NCI-H1048 (cell line): ENCODE measurements at places on chromosomes 7 and 10.

GRCh38 chr10:113573368-113573767, 20.5 kb downstream of the HABP2 start:
- DNase-seq = no peak

GRCh38 chr7:3033581-3033980, 10.1 kb downstream of the CARD11 start:
- DNase-seq = no peak

DNA sequence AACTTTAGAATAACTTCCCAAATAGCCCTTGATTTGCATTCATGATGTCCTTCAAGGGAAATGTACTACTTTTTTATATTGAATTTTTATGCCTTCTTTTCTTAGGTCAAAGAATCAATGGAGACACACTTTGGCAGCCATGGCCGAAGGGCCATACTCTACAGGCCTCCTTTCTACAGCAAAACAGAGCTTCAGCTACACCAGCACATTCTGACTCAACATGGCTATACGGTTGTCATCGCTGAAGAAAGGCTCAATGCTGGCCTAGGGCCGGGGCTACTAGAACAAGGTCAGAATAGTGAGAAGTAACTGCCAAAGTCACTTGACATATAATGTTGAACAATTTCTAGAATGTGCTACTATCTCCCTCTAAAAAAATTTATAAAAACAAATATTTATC, 27.0 kb downstream of the CPED1 start:
- DNase-seq = no peak

- DNase-seq = no peak
Observed at GRCh38 chr7:35019179-35019729, 18.0 kb downstream of the DPY19L1 start.

DNA sequence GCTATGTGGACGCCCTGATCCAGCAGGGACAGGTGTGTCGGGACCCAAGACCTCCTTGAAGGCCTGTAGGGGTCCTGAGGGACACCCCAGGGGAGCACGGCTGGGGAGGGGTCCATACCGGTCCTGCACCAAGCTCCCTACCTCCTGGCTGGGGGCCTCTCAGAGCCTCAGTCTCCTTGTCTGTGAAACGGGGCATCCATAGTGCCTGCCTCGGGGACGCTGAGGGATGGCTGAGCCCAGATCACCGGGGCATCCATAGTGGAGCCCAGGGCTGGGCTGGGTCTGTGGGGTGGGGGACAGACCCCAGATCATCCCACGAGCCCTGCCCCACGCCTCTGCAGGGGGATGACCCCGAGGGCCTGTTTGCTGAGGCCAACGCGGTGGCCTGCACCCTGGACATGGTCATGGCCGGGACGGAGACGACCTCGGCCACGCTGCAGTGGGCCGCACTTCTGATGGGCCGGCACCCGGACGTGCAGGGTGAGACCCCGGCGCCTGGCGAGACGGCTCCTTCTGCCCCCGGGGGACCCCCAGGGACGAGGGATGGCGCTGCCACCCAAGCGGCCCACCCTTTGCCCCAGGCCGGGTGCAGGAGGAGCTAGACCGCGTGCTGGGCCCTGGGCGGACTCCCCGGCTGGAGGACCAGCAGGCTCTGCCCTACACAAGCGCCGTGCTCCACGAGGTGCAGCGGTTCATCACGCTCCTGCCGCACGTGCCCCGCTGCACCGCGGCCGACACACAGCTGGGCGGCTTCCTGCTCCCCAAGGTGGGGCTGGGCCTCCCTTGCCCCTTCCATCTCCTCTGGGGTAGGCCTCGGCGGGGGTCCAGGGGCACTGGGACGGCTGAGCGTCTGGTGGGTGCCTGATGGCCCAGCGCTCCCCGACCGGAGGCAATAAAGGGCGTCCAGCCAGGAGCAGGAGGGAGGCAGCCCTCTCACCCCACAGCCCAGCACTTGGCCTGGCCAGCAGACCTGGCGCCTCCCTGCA, 4.1 kb downstream of the CYP2W1 start:
- DNase-seq = no peak

- no peak for DNase-seq
Observed at GRCh38 chr10:126478546-126478945, 90.3 kb upstream of the ADAM12 start.

DNA sequence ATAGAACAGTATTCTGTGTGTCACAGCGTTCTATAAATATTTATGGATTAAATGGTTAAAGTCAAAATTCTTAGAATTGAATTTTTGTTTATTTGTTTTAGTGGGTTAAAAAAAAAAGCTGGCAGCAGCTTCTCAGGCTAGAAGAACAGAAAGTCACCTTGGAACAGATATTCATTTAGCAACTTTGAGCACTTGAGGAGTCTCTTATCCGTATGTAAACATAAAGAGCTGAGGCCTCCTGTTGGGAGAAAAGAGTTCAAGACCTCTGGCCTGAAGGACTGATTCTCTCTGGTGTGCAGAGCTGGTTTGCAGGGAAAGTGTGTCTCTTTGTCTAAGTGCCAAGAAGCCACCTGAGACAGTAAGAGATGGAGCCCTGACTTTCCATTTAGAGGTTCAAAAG, 109.9 kb downstream of the HERPUD2 start:
- DNase-seq = no peak

- no peak for DNase-seq
Observed at GRCh38 chr10:43043773-43044447, 33.0 kb upstream of the RET start.

DNA sequence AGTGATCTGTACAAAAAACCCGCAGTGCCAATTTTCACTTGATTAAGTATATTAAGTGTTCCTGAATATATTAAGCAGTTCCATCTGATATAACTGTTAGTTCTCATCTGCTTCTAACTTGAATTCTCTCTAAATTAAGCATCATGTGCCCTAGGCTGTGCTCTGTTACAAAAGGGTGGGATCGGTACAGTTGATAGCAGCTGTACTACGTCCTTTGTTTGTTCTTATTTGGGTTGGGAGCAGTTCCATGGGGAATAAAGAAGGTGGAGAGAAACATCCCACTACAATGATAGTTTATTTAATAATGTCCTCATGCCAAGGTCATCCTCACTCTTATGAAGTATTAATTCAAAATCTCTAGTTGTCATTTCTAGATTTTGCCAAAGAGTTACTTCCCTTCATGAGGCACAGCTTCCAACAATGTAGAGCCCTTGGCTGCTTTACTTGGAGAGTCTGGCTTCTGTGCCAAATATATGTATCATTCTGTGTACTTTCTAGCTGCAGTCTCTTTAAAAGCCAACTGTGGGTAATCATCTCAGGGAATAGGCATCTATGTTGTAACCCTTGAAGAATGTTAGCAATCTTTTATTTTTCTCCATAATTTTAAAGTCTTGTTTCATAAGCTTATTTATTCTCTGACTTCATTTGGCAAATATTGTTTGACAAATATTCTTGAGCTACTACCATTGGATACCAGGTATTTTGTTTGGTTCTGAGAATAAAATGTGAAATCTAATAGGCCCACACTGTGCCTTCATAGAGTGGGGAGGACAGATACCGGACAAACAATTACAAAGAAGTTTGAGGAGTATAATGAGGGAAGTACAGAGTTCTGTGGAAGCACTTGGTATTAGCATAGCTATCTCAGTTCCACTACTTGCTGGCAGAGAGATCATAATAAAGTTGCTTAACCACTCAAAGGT, 22.4 kb upstream of the AHR start:
- DNase-seq = no peak

- DNase-seq = no peak
Observed at GRCh38 chr10:113052076-113052830, 102.2 kb downstream of the TCF7L2 start.

- no peak for DNase-seq
Observed at GRCh38 chr10:23344241-23344841, at the start of gene C10orf67. Gene C10orf67, minus strand, starts transcription at chr10:23344797. Its CDS starts 23 bp downstream, at chr10:23344774.

DNA sequence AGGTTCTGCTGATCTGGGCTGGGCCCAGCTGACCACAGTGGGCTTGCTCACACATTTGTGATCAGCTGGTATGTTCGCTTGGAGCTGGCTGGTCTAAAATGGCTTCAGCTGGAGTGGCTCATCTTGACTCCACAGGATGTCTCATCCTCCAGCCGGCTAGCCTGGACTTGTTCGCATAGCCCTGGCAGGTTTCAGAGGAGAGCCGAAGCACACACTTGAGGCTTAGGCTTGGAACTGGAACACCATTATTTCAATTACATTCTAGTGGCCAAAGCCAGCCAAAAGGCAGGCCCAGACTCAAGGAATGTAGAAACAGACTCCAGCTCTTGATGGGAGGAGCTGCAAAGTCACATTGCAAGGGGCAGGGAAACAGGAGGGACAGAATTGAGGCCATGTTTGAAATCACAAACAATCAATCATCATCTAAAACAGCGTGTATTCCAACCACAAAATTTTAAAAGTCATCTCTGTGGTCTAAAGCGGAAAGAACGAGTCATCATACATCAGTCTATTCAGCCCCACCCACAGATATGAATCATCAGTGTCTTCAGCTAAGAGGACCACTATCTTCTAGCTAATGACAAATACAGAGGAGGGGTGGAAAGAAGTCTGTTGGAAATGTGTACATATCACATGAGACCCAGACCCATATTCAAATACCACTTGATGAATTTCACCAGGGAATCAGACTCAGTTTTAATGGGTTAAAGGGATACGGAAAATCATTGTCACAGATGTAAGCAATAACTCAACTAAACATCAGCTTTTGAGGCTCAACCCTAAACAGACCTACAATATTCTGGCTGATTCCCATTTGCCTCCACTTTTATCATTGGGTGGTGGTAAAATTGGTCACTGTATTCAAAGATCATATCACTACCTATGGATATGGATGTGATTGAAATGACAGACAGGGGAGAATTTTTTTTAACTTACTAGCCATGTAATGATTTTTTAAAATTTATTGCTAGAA, 139.0 kb upstream of the MKLN1 start:
- DNase-seq = no peak

GRCh38 chr7:146645383-146645976, 528.9 kb downstream of the CNTNAP2 start:
- no peak for DNase-seq

GRCh38 chr10:14774797-14775196, at the start of gene FAM107B:
Gene FAM107B, minus strand, starts transcription at chr10:14774897. Its CDS starts 234 bp downstream, at chr10:14774663.
- no peak for DNase-seq

DNA sequence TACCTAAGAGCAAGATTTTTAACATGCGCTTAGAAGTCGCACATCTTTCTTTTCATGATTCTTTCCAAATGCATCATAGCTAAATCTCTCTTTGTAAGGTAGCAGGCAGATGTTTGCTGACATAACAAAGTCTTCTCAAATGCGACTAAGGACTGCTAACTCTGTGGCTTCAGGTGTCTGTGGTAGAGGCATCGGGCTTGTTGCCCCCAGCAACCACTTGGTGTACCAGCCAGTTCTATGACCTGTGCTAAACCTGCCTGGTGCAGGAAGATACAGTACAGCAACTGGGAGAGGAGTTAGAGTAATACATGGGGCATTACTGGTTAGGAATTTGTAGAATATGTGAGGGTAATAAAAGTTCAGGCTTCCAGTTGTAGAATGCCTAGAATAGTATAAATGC, 654.1 kb downstream of the NRG3 start:
- DNase-seq = no peak

- no peak for DNase-seq
Observed at GRCh38 chr7:84548366-84549365, 354.1 kb upstream of the SEMA3A start.

- no peak for DNase-seq
Observed at GRCh38 chr7:92836489-92836999, at the start of gene CDK6. Gene CDK6, minus strand, starts transcription at chr7:92836573. Its CDS starts 3,250 bp downstream, at chr7:92833323.

DNA sequence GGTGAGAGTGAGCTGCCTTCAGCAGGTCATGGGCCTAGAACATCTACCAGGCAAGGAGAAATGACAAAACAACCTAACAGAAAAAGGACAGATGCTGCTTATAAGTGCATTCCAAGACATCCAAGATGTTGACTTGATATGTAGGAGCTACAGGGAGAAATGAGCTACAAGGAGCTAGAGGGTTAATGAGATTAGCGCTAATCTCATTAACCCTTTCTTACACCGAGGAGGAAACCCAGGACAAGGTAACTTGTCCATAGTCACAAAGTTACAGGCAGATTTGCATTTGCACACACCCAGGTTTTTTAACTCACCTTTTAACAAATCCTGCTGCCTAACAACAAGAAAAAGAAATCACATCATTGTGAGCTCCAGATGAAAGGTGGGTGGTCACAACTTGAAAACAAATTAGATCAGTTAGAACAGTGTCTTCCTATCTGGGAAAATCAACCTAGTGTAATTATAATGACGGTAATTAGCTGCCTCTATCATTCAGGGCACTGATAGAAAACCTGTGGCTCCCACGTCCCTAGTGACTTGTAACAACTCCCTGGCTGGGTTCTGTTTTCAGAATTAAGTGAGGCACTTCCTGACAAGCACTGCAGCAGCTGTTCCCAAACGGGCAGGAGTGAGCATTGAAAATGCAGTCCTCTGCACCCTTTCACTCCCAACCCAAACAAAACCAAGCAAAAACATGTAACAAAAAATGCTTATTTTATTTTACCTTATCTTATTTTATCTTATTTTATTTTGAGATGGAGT, 5.7 kb downstream of the KIAA1549 start:
- DNase-seq = no peak

- no peak for DNase-seq
Observed at GRCh38 chr7:151451626-151452571, 12.0 kb upstream of the CRYGN start.

DNA sequence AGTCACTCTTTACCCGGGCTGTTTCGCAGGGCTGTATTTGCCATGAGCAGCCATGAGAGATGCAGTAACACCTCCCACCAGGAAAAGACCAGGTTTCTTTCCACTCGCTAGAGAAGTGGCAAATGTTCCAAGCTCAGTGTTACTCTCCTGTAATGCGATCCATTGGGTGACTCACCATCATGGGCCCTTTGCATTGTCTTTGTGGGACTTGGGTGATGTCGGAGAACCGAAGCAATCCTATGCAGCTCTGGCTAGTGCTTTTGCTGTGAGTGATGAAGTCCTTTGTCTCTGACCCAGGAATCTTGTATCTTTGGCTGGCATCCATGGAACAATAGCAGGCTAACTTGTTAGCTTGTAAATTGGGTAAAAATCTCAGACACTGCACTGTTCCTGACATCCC, 40.0 kb downstream of the GHRHR start:
- DNase-seq = no peak

DNA sequence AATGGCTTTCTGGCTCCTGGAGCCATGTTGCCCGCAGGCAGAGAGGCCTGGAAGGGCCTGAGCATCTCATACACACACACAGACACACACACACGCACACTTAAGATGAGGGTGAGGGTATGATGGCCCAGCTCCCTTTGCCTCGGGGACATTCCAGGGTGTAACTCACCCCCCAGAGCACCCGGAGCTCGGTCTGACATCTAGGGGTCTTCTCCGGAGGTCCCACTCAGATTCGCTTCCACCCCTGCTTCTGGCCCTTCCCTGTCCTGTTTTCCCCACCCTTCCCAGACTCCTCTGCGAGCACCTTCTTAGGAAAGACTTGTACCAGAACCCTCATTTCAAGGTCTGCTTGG, 304.4 kb downstream of the GRID1 start:
- DNase-seq = no peak

DNA sequence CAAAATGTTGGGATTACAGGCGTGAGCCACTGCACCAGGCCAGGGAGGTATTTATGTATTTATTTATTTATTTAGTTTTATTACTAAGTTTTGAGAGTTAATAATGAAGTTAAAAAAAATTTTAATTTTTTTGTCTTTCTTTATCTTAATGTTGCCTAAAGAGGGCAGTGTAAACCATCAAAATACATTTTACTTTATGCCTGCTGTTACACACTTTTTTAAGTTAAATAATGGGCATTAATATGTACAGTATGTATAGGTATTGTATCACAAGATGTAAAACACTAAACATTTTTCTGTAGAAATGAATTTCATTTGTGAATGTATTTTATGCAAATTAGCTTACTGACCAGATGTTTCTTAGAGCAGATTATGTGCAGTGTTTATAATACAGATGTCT, 129.4 kb downstream of the AASS start:
- DNase-seq = no peak
